ENCODE measurements at places on chromosomes 2 and 18. TPM values are rescaled to one million over a fixed set of nuclear protein-coding genes. Genes with fewer than 3 reads are reported as not detected.
A peak's percentile ranks its signal among the peaks of the same experiment; 100 is the strongest.

- no peak for DNase-seq
Observed at GRCh38 chr2:3638456-3638810, 19.6 kb upstream of the ALLC start.

- DNase-seq: no peak
Observed at GRCh38 chr2:200348897-200349563, 42.5 kb downstream of the SPATS2L start.

DNA sequence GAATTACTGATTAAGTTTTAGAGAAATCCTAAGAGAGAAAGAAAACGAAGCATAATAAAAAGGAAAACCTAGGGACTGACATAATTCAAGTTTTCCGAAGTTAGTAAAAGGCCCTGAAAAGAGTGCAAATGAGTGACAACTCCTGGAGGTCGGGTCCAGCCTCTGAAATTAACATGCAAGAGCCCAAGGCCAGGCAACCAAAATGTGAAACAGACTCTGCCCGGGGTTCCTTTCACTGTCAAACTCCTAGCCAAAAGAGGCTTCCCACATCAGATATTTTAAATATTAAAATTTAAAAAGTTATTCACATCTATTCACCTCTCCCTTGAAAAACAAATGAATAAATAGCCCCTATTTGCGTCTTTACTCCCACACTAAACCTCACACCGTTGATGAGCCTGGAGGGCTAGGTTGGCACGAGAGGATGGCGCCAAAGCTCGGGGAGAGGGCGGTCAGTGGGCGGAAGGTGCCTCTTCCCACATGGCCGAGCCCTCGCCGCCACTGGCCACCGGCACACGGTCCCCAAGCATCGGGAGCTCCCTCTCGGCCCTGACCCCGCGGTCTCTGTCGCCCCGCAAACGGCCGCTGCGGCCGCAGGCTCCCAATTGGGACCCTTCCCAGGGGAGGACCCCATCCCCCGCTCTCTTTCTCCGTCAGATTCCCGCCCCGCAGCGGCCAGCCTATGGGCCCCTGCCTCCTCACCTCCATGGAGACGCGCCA is 630 bp downstream of the PPM1G start:
- DNase-seq: no peak

DNA sequence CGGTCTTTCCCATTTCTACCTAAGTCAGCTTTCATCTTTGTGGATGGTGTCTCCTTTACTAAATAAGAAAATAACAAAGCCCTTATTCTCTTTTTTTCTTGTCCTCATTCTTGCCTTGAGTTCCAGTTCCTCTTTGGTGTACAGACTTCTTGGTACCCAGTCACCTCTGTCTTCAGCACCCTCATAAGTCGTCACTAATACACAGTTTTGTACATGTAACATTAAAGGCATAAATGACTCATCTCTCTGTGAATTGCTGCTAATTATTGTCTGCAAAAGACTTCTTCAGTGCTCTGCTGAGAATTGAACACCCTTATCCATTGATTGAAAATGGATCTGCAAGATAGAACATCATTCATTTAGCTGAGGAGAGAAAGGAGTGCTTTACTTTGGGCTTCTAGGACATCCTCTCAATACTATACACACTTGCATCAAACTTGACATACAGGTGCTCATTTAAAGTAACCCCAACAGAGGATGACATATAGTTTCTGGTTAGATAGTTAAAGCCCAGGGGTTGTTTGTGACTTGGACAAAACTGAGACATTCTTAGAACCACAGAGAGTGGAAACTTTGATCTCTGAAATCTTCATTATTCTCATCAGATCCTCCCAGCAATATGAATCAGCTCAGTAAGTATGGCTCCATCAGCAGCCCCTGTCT is 97.0 kb downstream of the XRCC5 start:
- no peak for DNase-seq

DNA sequence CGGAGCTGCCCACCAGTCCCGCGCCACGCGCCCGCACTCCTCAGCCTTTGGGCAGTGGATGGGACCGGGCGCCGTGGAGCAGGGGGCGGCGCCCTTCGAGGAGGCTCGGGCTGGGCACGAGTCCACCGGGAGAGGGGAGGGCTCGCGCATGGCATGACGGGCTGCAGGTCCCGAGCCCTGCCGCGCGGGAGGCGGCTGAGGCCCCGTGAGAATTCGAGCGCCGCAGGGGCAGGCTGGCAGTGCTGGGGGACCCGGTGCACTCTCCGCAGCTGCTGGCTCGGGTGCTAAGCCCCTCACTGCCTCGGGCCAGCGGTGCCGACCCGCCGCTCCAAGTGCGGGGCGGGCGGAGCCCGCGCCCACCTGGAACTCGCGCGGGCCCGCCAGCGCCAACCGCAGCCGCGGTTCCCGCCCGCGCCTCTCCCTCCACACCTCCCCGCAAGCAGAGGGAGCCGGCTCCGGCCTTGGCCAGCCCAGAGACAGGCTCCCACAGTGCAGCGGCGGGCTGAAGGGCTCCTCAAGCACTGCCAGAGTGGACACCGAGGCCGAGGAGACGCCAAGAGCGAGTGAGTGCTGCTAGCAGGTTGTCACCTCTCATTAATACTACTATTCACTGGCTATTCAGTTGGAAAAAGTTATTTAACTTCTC is 3.6 kb upstream of the TTC21B start:
- DNase-seq: peak; percentile 31

DNA sequence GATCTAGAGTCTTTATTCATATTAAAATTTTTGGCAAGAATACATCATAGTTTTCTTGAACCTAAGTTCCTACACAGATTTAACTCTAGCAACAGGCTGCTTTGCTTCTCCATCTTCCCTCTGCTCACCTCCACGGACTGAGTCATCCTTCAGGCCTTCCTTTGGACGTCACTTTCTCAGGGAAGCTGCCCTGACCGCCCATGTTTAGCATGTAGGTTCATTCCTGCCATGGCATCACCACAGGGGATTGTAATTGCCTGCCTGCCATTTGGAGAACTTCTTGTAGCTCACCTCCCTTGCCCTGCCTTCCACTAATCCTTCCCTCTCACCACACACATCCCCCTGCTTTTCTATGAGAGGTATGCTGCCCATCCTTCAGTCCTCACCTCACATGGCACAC is 43.9 kb upstream of the B3GNT2 start:
- DNase-seq: no peak

DNA sequence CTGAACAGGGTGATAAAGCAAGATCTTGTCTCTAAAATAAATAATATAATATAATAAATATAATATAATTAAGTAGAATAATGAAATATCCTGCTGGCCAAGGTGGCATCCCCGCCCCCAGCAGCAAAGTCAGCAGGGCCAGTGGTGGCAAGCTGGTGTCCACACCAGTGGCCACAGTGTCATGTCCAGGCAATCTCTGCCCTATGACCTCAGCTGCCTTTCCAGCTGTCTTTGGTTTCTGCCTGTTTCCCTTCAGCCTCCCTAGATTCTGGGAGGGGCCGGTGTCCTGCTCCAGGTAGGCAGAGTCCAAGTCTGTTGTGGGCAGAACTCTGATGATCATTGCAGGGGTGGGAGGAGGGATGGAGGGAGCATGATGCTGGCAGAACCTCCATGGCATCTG is 16.2 kb upstream of the STEAP3 start:
- no peak for DNase-seq

- DNase-seq: no peak
Observed at GRCh38 chr2:199607914-199608313, 150.2 kb upstream of the SATB2 start.

PAX3 gene
- total RNA-seq: not detected

SPATA3 gene
- not detected for total RNA-seq

Data from aorta (tissue), 5 donors.